ENCODE measurements at places on chromosomes 2 and 18. TPM values are rescaled to one million over a fixed set of nuclear protein-coding genes. Genes with fewer than 3 reads are reported as not detected.
A peak's percentile ranks its signal among the peaks of the same experiment; 100 is the strongest.

DNA sequence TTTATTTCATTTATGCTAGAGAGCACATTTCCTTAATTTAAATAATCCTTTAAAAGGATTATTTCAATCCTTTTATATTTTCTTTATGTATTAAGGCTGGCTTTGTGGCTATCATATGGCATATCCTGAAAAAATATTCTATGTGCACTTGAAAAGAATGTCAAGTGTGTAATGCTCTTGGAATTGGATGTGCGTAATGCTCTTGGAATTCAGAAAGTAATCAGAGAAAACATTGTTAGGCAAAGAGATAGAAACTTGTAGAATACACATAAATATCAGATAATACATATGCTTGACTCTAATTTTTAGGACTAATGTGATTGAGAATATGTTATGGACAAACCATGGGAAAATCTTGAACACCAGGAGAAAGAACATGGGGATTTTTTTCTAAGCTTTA, 197.5 kb upstream of the COL3A1 start:
- DNase-seq: no peak

DNA sequence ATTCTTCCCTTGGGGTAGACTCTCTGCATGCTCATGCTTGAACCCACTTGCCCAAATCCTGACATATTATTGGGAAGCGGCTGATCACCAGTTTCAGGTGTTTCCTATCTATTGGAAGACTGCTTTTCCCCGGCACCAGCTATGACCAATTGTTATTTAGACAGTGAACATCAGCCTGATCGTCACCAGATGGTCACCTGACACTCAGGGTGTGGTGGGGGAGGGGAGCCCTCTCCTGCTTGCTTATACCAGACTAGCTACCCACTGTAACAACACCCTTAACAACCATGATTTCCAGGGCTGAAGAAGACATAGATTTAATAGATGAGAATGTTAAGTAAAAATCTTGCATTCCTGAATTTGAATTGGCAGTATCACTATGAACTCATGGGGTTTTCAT, 44.3 kb downstream of the RBM43 start:
- no peak for DNase-seq

Gene LYPD1
- total RNA-seq: 0.66 TPM

- peak; percentile 54 for DNase-seq
Observed at GRCh38 chr2:109270505-109271312, 141.7 kb downstream of the SH3RF3 start.

DNA sequence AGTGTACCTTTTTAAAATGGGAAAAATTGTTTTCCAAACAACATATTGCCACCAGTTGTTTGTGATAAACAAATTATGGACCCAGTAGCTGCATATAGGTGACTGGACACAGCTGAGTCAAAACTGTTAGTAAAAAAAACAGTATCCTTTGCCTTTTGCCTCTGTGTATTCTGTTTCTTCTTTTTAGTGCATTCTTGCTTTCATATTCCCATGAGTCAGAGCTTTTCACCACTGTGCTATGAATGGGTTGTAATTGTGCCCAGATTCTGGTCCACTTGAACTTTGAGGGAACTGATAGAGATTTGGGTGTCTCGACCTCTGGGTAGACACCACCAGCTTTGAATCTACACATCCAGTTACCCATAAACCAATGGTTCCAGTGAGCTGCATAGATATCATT, 1441.9 kb upstream of the ZEB2 start:
- DNase-seq: no peak
